Left renal pelvis (tissue), 4 donors: ENCODE measurements at places on chromosomes 3 and 15. TPM values are rescaled to one million over a fixed set of nuclear protein-coding genes. Genes with fewer than 3 reads are reported as not detected.

- no peak for DNase-seq
Observed at GRCh38 chr3:157067114-157067513, 92.8 kb downstream of the CCNL1 start.

DNA sequence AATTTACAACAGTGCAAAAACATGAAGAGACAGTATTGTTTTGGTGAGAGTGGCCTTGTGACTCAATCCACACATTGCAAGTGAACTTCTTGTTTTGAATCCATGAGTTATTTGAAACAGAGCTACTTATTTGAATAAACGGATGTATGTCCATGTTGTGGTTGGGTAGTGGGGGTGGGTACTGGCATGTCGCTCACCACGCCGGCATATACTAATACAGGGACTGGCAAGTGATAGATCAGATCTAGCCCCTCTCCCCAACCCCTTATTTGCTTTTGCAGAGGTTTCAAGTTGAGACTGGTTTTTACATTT is 83.8 kb downstream of the EDEM1 start:
- no peak for DNase-seq

- DNase-seq: no peak
Observed at GRCh38 chr15:56765251-56765650, 31.9 kb upstream of the ZNF280D start.

DNA sequence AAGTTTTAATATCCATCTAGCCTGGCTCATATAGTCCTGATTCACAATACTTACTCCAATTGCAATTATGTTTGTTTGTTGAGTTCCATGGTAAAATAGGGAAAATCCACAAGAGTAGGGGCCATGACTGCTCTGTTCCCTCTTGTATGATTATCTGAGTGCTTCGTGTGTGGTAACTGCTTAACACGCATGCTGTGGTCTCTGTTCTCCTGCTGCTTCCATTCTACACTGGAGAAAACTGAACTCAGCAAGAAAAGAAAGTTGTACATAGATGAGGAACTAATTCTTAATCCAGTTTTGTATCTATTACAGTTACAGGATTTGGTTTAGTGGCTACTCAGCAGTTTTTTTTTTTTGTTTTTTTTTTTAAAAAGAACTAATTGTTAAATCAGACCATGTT is 223.0 kb upstream of the SATB1 start:
- no peak for DNase-seq

- DNase-seq: peak; percentile 16
Observed at GRCh38 chr3:88057630-88058305, 1.0 kb downstream of the CGGBP1 start.

DNA sequence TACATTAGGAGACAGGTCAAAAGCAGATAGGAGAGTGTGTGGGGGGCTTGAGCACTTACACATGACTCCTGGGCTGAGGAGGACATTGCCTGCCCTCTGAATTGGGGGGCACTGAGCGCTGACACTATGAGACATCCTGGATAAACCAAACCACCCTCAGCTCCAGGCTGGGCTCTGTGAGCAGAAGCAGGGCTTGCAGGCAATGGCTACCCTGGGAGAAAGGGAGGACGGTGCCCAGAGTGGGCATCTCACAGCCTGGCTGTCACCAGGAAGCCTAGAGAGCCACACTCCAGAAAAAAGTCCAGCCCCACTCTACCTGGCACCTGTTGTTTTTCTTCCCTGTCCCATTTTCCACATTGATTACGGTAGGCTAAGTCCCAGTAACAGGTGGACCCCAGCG is 8.2 kb upstream of the KLF13 start:
- DNase-seq: no peak

DNA sequence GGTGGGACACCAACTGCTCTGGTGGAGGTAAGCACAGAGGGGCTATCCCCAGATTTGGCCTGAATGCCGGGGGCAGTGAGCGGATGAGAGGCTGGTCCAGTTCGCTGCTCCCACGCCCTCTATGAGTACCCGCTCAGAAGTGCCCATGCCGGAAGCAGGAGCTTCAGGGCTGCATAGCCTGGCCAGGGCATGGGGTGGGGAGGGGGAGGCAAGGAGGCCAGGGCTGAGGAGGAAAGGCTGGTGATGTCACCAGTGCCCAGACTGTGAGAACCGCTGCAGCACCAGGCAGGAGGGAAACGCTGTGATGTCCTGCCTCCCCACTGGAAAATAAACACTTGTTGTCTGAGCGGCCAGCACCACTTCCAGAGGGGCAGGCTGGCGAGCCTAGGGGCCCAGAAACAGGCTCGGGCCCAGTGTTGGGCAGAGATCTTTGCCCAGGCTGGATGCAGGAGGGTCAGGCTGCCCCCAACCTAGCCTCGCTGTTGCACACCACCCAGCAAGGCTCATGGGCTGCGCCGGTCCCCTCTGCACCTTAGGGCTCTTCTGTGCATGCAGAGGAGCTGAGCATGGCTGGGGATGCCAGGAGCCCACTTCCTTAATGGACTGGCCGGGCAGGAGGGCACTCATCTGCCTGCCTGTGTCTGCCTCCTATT is 10.9 kb upstream of the DLL4 start:
- no peak for DNase-seq

DNA sequence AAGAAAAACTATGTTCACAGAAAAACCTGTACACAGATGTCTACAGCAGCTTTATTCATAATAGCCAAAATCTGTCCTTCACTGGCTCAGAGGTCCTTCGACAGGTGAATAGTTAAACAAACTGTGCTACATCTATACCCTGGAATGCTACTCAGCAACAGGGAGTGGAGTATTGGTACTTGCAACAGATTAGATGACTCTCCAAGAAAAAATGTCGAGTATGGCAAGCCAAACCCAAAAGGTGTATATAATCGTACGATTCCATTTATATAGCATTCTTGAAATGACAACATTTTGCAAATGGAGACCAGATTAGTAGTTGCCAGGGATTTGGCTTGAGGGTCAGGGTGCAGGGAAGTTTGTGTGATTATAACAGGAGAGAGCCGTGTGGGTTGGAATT is 22.4 kb upstream of the RGMA start:
- DNase-seq: no peak

GRCh38 chr3:128859630-128860029 is 19.8 kb upstream of the ACAD9 start:
- no peak for DNase-seq

The MYLK gene
- 139 TPM for polyA plus RNA-seq
